ENCODE measurements at places on chromosomes 16 and 17.

GRCh38 chr17:29005936-29006511 is at the start of gene SEZ6:
TSS of gene SEZ6 (minus strand) at chr17:29006033. CDS start at chr17:29005869, 164 bp downstream.
- peak; percentile 65 for DNase-seq

DNA sequence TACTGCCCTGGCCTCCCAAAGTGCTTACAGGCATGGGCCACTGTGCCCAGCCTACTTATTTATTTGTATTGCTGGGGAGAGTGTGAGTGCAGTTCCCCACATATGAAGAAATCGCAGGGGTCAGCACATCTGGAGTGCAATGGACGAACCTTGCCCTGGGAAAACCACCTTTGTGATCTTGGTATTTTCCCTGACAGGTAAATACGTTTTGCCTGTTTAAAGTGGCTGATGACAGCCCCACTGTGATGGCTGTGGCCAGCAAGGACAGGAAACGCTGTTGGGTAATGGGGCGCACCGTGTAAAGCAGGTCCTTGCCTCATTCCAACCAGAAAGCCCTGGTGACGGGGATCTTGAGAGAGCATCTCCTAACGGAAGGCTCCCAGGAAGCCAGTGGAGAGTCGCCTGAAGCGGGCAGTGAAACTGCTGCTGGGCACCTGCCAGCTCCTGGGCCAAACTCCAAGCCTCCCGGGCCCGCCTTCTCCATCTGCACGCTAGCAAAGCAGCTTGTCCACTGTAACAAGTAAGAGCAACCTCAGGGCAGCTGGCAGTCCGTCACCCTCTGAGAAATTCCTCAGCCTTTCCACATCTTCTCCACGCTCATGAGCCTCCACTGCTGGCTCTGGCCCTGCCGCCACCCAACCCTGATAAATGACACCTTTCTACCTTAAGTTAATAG is 17.5 kb downstream of the EMC8 start:
- no peak for DNase-seq

DNA sequence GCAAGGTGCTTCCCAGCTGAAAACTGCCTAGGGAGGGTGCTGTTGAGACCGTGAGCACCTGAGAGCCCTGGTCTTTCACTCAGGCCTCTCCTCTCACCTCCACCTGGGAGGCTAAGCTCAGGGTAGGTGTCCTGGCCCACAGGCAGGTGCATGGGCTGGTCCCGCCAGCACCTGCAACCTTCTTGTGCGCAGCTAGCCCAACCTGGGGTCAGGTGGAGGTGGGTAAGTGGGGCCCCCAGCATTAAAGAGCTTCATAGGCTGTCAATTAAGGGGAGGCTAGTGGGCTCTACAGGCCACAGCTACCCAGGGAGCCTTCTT is 8.7 kb downstream of the ADCY7 start:
- DNase-seq, result no peak

DNA sequence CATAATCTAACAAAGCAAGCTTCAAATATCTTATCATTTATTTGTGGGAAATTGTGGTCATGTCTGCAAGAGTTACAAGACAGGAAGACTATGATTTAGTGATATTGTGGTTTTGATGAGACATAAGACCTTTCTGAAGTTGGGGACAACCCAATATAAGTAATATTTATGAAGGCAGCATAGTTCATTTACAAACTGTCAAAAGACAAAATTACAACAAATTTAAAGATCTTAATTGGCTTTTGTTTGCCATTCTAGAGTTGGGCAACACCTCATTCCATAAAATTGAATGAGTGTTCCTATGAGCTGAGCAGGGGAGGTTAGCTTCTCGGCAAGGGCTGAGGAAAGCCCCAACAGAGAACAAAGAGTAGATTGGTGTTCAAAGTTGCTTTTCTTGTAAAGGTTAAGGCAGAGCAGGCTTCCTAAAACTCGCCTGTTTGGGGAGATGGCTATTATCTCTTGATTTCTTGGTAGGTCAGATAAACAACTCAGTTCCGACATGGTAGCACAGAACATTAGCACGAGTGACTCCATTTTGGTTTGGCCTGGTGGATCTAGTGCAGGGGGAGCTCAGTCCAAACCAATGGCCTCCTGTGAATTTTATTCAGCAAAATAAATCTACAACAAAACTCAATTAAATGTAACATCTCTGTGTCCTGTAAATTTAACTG is 10.9 kb upstream of the MMD start:
- no peak for DNase-seq

DNA sequence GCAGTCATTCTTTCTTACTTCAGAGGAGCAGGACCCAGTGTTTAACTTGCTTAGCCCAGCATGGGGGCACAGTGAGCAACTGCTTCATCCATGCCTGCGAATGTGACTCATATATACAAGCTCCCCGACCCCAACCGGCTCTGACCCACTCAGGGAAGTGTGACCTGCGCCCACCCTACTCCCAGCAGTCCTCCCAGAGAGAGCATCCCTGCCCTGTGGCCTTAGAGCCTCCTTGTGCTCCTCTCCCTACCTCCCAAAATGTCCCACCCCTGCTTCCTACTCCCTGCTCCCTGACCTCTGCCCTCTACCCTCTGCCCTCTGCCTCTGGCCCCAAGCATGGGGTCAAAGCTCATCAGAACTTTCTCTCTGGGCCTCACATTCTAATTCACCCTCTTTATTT is 46.9 kb upstream of the DLX4 start:
- DNase-seq, result no peak

DNA sequence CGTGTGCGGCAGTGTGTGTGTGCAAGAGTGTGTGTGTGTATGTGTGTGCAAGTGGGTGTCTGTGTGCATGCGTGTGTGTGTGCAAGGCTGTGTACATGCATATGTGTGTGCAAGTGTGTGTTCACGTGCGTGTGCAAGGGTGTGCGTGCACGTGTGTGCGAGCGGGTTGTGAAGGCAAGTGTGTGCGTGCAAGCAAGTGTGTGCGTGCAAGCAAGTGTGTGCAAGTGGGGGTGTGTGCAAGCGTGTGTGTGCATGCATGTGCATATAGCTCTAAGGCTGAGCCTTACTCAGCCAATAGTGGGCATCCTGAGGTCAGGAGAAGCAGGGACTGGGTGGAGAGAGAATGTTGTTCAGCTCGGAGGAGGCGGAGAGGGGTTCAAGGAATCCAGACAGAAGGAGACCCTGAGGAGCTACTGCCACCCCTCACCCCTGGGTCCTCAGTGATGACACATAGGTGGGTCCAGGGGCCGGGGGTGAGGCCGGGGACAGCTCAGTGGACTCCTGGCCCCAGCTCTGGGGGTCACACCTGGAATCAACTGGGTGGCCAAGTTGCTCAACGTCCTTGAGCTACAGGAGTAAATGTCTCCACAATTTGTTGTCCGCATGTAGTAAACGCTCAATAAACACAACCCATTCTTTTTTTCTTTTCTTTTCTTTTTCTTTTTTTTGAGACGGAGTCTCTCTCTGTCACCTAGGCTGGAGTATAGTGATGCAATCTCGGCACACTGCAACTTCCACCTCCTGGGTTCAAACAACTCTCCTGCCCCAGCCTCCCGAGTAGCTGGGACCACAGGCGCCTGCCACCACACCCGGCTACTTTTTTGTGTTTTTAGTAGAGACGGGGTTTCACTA is 1.8 kb downstream of the PRR29 start:
- DNase-seq, result no peak

- no peak for DNase-seq
These were observed 330.0 kb upstream of the PMFBP1 start for GRCh38 chr16:72501739-72502593.

- DNase-seq, result no peak
These were observed 32.0 kb upstream of the ABCC12 start for GRCh38 chr16:48187779-48188178.

- no peak for DNase-seq
These were observed 713.2 kb downstream of the CDH11 start for GRCh38 chr16:64408699-64409098.

GRCh38 chr17:77436481-77436880 is 295.7 kb downstream of the SEC14L1 start:
- DNase-seq, result no peak

DNA sequence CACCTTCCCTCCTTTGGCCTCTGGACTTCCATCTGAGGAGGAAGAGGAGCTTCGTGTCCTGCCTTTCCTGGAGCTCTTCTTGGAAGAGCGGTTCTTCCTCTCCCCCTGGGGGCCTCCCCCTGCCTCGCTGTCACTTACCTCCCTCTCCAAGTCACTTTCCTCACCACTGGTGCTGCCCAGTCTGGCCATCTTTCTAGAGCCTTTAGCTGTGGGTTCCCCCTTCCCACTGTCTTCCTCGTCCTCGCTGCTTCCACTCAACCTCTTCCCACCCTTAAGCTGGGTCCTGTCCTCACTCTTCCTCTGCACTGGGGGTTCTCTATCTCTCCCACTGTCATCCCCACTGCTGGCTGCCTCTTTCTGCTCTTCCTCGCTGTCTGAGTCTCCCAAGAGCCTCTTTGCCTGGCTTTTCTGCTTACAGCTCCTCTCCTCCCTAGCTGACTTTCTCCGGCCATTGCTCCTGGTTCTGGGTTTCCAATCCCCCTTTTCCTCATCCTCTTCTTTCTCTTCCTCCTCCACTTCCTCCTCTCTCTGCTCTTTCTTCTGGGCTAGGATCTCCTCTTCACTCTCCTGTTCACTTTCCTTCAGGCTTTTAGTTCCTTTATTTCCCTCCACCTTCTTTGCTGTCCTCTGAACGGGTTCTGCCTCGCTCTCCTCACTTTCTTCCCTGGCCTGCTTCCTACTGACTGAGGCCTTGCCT is 1.4 kb downstream of the HIRIP3 start:
- no peak for DNase-seq

DNA sequence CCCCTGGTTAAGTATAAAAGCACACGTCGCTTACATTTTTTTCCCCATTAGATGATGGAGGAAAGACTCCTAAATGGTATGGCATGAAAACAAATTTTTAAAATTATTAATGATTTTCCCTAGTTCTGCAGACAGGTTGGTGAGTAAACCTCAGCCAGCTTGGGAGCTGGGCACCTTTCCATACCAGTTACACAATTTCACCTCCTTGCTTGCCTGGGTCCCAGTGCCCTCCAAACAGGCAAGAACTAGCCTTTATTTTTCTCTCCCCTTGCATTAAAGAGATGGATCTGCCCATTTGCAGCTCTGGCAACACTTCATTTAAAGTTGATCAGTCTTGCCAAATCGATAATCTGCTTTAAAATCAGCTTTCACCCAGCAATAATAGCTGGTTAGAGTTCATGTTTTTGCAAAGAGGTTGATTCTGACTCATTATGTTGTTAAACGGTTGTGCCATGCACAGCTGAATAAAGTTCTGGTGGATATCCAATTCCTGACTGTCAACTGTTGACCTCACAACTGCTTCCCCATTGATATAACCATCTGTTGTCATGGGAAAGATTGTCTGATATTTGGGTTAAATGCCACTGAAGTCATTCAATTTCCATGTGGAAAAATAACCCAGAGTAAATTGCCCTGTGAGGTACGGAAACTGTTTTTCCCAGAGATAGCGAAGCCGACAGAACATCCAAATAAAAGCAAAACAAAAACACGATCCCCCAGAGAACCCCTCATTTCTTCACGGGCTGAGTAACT is 1.3 kb downstream of the C17orf58 start:
- no peak for DNase-seq

DNA sequence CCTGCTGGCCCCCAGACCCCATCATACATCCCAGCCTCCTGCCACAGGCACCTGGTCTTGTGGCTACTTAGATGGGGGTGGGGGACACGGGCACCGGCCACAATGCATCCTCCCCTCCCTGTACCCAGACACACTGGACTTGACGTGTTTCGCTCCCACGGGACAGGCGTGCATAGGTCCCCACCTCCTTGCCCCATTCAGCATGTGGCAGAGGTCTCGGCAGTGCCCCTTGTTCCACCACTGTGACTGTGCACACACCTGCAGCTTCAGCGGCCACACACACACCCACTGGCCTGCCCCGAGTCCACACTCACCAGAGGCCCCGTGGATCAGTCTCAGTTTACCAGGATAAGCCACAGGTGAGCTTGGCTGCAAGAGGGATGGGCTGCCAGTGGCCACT is 109.6 kb downstream of the ENGASE start:
- no peak for DNase-seq

GRCh38 chr16:88969361-88969831 is 7.6 kb downstream of the CBFA2T3 start:
- no peak for DNase-seq

GRCh38 chr17:54838651-54839421 is 61.8 kb upstream of the TOM1L1 start:
- no peak for DNase-seq

- no peak for DNase-seq
These were observed 283.3 kb upstream of the CDH5 start for GRCh38 chr16:66083171-66083570.

GRCh38 chr17:82225368-82226029 is 3.3 kb upstream of the SLC16A3 start:
- DNase-seq, result no peak

DNA sequence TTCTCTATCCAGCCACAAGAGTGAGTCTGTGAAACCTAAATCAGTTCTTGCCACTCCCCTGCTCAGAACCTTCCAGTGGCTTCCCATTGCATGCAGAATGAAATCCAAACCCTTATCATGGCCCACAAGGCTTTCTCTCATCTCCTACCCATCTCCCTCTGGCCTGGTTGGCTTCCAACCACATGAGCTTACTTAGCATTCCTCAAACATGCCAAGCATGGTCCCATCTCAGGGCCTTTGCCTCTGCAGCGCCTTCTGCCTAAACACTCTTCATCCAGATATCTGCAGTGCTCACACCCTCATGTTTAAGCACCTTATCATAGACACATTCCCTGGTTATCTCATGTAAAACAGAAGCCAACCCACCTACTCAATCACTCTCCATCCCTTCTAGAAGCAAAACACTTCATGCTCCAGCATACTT is 15.5 kb downstream of the TK2 start:
- no peak for DNase-seq

- no peak for DNase-seq
These were observed 14.2 kb upstream of the HAPSTR1 start for GRCh38 chr16:9077091-9077809.

DNA sequence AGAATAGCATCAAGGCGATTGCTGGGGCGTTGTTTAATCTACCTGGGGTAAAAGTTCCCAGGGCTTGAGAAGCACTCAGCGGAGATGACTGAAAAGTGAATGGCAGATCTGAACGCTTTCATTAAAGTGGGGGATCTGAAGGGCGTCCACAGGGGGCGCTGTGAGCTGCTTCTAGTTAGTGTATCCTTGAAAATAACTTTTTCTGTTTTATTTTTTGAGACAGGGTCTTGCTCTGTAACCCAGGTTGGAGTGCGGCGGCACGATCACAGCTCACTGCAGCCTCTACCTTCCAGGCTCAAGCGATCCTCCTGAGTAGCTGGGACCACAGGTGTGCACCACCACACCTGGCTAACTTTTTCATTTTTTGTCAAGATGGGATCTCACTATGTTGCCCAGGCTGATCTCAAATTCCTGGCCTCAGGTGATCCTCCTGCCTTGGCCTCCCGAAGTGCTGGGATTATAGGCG is 360.4 kb downstream of the SEC14L1 start:
- DNase-seq, result no peak

DNA sequence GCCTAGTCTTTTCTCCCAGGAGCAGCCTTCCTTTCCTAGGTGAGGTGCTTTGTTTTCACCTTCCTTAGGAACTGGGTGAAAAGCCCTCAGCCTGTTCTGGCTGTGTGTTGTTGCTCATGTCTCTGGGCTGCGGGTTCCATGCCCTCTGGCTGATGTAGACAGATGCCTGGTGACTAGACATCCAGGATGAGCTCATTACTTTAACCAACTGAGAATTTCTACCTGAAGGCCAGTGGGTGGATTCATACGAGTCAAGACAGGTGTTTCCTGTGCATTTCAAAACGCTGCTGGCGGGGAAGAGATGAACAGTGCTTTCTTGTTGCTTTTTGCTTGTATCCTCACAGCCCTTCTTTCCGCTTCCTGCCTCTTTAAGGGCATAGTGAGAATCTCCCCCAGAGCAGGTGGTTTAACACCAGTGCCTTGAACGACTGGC is 22.3 kb downstream of the SAP30BP start:
- no peak for DNase-seq

- peak; percentile 46 for DNase-seq
These were observed 718 bp downstream of the ATP2A3 start for GRCh38 chr17:3963237-3964201.
